ENCODE measurements at places on chromosomes 13 and 19.
A peak's percentile ranks its signal among the peaks of the same experiment; 100 is the strongest.

GRCh38 chr13:30119476-30119875 is 187.9 kb downstream of the KATNAL1 start:
- DNase-seq = no peak

GRCh38 chr19:3202346-3202745 is 16.6 kb downstream of the NCLN start:
- DNase-seq = no peak

DNA sequence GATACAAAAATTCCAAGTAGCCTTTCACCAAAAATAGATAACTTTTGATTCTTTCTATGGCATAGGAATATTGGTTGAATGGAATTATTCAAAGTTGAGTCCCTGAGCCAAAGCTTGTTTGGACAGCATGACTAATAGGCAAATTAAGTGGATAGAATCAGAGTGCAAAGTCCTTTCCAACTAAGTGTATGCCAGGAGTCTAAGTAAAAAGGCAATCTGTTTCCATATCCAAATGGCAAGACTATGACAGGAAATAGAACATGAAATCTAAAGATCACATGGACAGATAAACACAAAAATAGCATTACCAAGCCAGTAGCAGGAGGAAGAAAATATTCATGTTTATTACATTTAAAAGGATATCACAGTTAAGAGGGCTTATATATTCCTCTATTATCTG is 804.6 kb downstream of the SLITRK6 start:
- DNase-seq = no peak

GRCh38 chr13:35598233-35598632 is 121.7 kb upstream of the MAB21L1 start:
- no peak for DNase-seq

GRCh38 chr13:113785051-113786010 is 26.3 kb downstream of the TMEM255B start:
- peak; percentile 22 for DNase-seq

All from activated effector memory CD4-positive, alpha-beta T cell treated with anti-CD3 and anti-CD28 coated beads, Interleukin-2, amount 50 U/mL, for 16 hours (primary cell).